T-helper 2 cell (primary cell): ENCODE measurements at places on chromosomes 6 and 20.

- DNase-seq, result no peak
These were observed 30.5 kb upstream of the HFE start for GRCh38 chr6:26056583-26057350.

GRCh38 chr6:5599127-5599526 lies 337.8 kb downstream of the FARS2 start:
- DNase-seq, result no peak

DNA sequence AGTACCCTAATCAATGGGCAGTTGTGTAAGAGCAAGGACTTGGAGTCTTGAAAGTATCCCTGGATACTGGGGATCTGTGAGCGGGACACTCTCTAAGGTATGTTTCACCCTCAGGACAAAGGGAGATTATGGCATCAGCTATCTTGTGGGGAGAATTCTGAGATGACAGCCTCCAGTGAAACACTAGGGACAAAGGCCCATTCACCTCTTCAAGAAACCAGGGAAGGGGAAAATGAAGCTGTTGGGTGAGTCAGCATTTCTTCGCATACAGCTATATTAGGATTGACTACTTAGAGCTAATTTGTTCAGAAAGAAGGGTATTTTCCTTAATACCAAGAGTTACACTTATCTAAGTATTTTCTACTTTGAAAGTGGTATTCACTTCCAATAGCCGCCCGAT lies 35.9 kb downstream of the OPN5 start:
- no peak for DNase-seq

GRCh38 chr6:1864496-1864895 lies 254.8 kb downstream of the FOXC1 start:
- DNase-seq, result no peak

- no peak for DNase-seq
These were observed 75.0 kb upstream of the FUCA2 start for GRCh38 chr6:143586557-143586956.

- DNase-seq, result no peak
These were observed 58.1 kb downstream of the RPRD1B start for GRCh38 chr20:38091441-38092216.

DNA sequence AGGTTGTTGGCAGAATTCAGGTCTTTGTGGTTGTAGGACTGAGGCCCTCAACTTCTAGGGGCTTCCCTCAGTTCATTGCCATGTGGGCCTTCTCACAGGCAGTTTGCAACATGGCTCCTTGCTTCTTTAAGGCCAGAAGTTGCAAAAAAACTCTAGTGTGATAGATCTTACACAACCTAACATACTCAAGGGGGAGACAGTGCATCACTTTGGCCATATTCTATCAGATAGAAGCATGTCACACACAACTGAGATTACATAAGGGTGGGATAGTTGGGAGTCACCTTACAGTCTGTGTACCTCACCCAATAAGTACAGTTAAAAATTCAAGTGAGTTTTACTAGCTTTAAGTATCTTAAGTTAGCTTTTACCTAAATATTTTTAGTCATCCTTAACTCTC lies 1.6 kb downstream of the SIRPD start:
- no peak for DNase-seq

DNA sequence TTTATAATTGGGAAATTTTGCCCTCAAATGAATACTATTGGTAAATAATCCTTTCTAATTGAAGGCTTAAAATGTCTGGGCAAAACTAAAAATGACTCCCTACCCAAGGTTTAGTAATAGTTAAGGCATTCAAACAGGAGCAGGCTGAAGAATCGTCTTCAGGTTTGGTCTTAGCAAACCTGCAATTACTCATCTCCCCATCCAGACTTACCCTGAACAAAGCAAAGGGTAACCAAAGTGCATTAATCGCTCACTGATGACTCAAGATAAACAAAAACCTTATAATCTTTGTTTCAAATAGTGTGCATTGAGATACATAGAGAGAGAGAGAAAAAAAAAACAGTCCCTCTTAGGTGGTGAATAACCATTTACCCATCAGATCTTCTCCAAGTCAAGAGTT lies 225.5 kb downstream of the BMP2 start:
- no peak for DNase-seq

DNA sequence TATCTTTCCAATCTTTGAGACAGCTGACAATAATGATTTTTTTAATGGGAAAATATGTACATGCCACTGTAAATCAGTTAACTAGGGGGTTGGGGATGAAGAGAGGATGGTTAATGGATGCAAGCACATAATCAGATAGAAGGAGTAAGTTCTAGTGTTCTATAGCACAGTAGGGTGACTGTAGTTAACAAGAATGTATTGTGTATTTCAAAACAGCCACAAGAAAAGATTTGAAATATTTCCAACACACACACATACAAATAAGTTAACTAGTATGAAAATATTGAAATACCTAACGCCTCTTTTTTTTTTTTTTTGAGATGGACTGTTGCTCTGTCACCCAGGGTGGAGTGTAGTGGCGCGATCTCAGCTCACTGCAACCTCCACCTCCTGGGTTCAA lies 153.4 kb upstream of the SALL4 start:
- DNase-seq, result no peak

GRCh38 chr20:64031822-64032314 lies 4.1 kb upstream of the C20orf204 start:
- DNase-seq, result no peak

- DNase-seq, result no peak
These were observed 27.2 kb downstream of the GINM1 start for GRCh38 chr6:149593408-149593807.

DNA sequence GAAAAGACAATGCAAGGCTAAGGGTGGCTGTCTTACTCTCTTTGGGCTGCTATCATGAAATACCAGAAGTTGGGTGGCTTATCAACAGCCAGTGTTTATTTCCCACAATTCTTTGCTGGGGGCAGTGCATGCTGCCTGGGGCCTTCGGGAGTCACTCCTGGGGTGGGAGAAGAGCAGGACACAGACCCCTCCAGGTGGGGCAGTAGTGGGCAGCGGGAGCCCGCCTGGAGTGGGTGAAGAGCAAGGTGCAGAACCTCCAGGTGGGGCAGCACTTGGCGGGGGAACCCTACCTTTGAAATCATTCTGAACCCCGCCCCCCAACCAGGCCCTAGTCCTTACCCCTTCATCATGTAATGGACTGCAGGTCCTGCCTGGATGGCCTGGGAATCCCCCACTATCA lies 69.6 kb upstream of the THBS2 start:
- no peak for DNase-seq
